ENCODE measurements at places on chromosomes 3 and 15.

- no peak for DNase-seq
Measured at GRCh38 chr3:158738653-158739052, 6.4 kb upstream of the RARRES1 start.

- DNase-seq: no peak
Measured at GRCh38 chr3:39668420-39668819, 141.0 kb upstream of the MYRIP start.

GRCh38 chr3:189631373-189631408 lies at the start of gene TP63:
Gene TP63, plus strand, starts transcription at chr3:189631389. Its CDS starts 127 bp downstream, at chr3:189631516.
- no peak for DNase-seq

DNA sequence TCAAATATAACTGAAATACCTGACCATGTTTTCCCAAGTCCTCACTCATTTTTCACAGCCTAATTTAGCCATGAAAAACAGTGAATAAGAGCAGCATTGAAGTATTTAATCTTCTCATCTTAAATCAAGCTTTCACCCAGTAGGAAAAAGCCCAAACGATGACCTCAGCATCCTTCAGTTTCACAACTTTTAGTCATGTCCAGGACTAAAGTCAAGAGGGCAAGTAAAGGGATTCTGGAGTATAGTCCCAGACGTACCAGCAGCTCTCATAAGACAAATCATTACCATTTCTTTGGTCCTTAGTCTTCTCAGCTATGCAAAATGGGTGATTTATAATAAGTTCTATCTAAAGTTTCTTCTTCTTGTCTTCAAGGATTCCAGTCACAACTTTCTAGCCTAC lies 237.3 kb downstream of the IL5RA start:
- no peak for DNase-seq

GRCh38 chr3:53166781-53167291 lies 5.8 kb downstream of the PRKCD start:
- no peak for DNase-seq

GRCh38 chr15:75063338-75063737 lies 39.9 kb downstream of the PPCDC start:
- DNase-seq: no peak

DNA sequence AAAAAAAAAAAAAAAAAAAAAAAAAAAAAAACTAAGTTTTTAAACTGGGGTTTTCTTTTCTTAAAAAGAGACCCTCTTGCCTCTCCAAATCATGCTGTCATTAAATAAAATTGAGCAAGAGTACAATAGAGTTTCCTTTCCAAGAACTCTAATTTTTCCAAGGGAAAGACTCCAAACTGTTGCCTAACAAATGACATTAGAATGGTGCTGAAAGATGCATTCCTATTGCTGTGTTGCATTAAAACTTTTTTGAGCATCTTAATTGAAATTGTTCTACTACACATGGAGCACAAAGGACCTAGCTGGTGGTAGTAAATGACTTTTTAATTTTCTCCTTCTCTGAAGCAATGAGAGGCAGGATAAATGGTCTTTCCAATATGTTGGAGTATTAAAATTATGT lies 469.1 kb upstream of the ARHGEF26 start:
- DNase-seq: no peak

DNA sequence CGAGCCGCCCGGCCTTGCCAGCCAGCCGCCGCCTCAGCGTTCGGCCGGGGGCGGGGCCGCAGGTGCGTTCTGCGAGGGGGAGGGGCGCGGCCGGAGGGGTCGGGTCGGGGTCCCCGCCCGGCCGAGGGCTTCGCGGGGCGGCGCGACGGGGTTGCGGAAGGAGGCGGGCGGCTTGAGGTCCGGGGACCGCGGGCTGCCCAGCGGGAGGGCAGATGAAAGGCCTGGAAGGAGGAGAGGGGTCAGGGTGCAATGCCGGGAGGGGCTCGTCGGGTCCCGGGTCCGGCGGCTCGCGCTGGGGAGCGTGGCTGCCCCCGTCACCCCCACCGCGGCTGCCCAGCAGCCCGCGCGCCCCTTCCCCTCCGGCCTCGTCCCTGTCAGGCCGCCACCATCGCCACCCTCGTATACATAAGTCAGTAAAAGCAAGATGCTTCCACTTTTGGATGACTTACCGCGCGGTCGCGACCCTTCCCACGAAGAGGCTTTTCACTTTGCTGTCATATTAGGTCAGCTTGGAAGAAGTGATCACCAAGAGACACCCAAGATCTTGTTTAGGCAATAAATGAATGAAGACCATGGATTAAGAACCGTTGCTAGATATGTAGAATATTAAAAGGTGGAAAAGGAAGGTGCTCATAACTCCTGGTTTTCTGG lies 620 bp upstream of the ANP32A start:
- DNase-seq: no peak

Measured in activated CD8-positive, alpha-beta memory T cell treated with anti-CD3 and anti-CD28 coated beads for 1 hour (primary cell).